ENCODE measurements at places on chromosomes 11 and 22. TPM values are rescaled to one million over a fixed set of nuclear protein-coding genes. Genes with fewer than 3 reads are reported as not detected.

Gene KRTAP5-1
- not detected for total RNA-seq

Gene PSMD13
- total RNA-seq, result 279 TPM

Gene TRIM49B
- not detected for total RNA-seq

Gene LIF
- total RNA-seq, result 25.4 TPM

Gene EIF4G2
- total RNA-seq, result 932 TPM

Gene CCDC116
- total RNA-seq, result not detected

GRCh38 chr11:79097246-79097875 lies 343.5 kb downstream of the TENM4 start:
- DNase-seq, result no peak

- no peak for DNase-seq
These were observed 205.1 kb upstream of the CADM1 start for GRCh38 chr11:115709297-115709696.

DNA sequence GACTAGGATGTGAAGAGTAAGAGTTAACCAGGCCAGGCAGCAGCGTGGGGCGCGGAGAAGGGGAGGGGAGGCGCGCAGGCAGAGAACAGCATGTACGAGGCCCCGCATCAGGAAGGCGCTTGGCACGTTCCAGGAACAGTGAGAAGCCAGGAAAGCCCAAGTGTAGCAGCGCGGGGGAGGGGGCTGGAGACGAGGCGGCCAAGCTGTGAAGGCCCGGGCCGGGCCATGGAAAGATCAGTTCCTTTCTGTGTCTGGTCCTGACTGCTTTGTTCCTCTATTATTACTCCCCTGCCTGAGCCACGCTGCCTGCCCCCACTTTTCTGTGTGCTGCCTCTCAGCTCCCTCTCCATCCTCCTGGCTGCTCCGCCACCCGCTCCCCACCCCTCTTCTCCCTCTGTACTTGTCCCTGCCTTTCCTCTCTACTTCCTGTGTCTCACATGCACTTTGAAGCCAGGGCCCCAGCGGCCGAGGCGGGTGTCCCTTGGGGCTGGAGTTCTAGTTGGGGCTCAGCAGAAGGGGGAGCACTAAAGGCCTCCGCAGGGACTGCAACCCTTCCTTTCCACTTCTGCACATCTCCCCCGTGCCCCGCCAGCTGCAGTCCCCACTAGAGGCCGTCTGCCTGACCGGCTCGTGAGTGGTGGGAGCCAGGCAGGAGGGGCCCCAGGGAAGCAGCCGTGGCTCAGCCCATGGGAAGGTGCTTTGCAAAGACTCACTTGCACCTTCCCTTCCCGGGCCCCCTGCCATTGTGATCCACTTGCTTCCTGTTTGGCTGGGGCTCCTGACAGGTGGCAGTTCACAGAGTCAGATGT lies 63.7 kb downstream of the PRDM11 start:
- DNase-seq, result no peak

DNA sequence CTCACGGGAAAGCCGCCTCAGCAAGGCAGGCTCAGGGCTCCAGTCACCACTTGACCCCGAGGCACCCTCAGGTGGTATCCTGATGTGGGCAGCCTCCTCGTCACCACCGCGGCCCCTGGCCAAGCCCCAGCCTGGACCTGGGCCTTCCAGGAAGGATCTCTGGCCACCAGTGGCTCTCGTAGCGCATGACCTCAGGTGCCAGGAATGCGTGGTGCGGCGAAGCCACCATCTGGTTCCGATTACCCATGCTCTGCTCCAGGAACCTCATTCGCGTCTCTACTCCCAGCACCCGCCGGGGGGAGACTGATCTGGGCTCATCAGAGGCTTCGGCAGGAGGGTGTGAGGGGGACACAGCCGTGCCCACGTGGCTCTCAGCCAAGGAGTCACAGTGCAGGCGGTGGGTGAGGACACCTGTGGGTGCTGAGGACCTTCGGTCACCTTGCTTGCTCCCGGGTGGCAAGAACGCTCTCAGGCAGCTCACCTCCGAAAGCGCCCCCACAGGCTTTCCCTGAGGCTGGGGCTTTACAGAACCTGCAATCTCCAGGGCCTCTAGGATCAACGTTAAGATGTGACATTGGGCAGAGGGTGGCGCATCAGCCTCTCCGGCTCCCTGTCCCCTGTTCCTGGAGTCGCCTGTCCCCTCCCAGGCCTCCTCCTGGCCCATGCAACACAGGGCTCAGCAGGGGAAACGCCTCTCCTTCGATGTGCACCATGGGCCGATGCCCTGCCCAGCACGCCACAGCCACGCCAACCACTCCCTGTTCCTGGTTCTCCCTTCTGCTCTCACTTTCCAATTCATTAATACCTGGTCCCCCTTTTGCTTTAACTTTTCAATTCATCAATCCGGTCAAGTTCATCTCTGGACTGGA lies 39.0 kb downstream of the TBX1 start:
- DNase-seq, result peak; percentile 91

DNA sequence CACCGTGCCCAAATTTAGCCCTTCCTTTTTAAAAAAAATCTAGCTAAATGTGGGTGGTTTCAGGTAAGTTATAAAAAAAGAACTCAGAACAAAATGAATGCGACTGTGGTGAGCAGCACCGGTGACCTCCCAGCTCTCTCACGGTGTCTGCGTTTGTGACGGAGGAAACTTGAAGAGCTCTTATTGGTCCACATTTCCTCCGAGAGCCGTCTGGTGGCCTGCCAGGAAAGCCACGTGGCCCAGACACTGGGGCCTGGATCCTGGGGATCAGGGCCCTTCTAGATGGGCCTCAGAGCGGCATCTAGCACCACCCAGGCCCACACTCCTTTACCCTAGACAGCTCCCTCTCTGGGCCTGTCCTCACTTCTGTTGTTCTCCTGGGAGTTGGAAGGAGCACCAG lies 39.5 kb downstream of the B3GAT1 start:
- no peak for DNase-seq

DNA sequence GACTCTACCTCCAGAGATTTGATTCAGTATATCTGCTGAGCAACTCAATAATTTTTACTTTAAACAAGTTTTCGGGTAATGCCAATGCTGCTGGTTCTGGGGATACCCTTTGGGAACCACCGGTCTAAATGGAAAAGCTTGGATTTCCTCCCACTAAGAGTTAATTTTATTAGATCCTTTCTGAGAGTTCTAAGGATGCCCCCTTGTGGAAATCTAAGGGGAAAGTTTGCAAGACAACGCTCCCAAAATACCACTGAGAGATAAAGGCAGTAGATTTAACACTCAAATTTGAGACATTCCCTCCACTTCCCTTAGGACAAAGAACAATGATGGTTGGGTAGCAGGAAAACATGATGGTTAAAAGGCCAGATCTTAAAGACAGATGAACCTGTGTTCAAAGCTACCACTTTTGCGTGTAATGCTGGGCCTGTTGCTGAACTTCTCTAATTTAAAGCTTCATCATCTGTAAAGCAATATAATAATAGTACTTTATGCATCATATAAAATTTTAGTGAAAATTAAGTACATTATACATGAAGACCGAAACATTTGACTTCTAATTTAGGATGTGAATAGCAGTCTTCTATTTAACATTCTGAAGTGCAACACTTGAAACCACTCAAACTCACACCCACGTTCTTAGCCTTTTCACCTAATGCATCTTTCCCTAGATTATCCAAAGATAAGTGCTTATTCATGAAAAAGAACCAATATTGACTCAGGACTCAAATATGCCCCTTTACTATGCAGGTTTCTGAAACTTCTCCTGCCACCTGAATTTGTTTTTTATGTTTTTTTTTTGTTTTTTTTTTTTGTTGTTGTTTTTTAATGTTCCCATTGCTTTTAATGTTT lies 110.1 kb upstream of the LUZP2 start:
- DNase-seq, result peak; percentile 29

DNA sequence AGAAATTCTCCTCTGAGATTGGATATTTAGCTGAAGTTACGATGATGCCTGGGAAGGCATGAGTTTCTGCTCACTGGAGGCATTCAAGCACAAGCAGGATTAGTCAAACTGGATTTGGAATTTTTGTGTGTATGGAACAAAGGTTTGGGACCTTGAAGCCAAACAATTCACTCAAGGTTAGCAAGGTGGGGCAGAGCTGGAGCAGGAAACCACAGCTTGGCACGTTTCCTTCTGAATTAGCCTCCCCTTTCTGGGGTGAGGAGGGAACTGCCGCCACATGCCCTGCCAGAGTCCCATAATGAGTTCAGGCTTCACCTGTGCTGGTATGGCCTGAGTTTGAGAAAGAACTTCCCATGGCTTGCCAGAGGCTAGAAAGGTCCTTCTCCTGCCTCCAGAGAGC lies 50.9 kb upstream of the RRAS2 start:
- DNase-seq, result no peak

All from A172 (cell line).